ENCODE measurements at places on chromosomes 16 and 17. TPM values are rescaled to one million over a fixed set of nuclear protein-coding genes. Genes with fewer than 3 reads are reported as not detected.

GRCh38 chr16:56915336-56916119 is 16.4 kb upstream of the HERPUD1 start:
- DNase-seq, result no peak

- no peak for DNase-seq
Measured at GRCh38 chr17:37750292-37750691, 5.4 kb upstream of the HNF1B start.

DNA sequence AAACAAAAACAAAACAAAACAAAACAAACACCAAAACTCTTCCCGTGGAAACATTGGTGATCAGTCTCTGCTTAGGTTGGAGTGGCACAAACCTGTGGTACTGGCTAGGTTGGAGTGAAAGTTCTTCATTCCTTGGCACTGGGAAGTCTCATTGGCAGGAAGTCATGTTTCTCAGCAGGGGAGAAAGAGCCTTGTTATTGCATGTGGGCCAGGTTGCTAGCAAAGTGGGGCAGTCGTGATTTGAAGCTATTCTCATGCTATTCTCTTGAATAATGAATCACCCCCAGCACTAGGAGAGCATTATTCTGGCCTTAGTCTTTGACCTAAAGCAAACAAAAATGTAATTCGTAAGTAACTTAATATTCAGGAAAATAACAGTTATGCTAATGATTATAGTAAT is 24.3 kb upstream of the B4GALNT2 start:
- DNase-seq, result no peak

The CLEC18A gene
- not detected for total RNA-seq

The CDH3 gene
- not detected for total RNA-seq

The PRR29 gene
- not detected for total RNA-seq

Data from gastrocnemius medialis (tissue), 4 donors.